CD4-positive, alpha-beta T cell (primary cell): ENCODE measurements at places on chromosomes 1 and 21.

DNA sequence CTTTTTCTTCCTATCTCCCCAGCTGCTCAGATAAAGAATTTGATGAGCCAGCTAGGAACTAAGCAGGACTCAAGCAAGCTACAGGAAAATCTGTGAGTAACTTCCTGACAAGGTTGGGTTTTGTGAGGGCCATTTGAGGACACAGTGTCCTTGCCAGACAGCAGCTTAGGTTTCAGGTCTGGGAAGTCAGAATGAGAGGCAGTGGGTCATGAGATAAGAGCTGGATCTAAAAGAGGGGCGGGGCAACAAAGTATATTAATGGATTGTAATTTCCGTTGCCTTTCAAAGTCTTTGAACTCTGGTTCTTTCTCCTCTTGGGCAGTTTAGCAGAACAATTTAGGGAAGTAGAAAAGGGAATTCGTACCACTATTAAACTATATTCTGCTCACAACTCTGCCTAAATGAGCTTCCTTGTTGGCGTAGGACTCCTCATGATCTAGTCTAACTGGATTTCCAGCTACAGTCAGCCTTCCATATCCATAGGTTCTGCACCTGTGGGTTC lies 16.6 kb downstream of the STX12 start:
- no peak overlapping the region for H3K4me3 ChIP-seq
- no peak for DNase-seq
- peaks cover 35% of the 10 kb centered on the region for H3K36me3 ChIP-seq
- no peak overlapping the region for H3K27ac ChIP-seq
- no peaks in the 10 kb centered on the region for H3K27me3 ChIP-seq

DNA sequence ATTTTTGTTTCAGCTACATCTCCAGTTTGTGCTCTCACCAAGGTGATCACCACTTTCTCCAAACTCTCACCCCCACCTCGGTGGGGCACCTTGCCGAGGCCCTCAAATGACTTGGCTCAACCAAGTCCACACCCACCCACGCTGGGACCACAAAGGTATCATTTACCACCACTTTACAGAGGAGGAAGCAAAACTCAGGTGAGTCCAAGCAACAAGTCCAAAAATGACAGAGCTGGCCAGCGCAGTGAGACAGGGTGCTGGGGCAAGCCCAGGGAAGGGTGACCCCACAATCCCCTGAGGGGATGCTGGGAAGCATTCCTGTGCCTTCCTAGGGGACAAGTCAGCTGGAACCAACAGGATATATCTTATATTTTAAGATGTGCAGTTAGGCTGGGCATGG lies 24.7 kb downstream of the SSBP3 start:
- H3K27ac ChIP-seq, result no peak overlapping the region
- DNase-seq, result no peak
- peaks cover 66% of the 10 kb centered on the region for H3K4me1 ChIP-seq
- no peak overlapping the region for H3K4me3 ChIP-seq
- H3K36me3 ChIP-seq, result peaks cover 23% of the 10 kb centered on the region

DNA sequence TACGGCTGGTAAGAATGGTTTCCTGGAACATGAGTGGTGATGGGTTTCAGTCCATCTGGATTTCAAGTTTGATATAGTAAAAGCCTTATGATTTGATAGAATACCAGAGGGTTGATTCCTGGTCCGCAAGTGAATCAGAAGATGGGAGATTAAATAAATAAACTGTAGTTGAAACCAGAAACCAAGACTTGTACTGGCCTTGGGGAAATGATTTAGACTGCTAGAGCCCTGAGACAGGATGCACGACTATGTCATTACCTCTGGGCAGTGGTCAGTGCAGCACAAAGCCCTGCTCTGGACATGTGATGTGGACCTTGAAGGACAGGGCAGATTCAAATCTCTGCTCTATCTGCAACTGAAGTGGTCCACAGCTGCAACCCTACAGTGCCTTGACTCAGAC lies 15.6 kb upstream of the FMOD start:
- H3K27me3 ChIP-seq, result peaks cover 7% of the 10 kb centered on the region
- H3K27ac ChIP-seq, result no peak overlapping the region
- H3K36me3 ChIP-seq, result no peaks in the 10 kb centered on the region
- DNase-seq, result no peak

DNA sequence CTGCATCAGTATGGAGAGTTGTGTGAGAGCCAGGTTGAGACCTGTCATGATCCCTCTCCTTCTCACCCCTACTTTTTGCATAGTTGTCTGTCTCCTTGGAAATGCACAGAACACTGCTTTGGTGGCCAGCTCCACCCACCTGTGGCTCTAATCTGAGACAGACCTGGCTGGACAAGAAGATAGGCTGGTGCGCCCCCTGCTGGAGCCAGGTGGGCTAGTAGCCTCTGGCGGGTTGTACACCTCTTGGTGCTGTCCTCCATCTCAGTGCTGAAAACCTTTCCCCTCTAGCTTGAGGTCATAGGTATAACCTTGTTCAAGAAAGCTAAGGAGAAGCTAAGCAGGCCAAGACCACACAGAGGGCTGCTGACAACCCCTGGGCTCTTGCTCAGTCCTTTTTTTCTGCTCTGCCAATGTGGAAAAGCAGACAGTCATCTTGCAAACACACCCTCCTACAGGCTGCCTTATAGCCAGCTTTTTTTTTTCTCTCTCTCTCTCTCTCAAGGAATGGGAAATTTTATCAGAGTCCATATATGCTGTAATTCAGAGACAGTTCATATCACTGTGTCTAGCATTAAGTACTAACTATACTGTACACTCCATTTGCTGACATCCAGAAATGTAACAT lies 58.8 kb upstream of the SPATA6 start:
- H3K4me3 ChIP-seq, result no peak overlapping the region
- H3K36me3 ChIP-seq, result no peaks in the 10 kb centered on the region
- no peak overlapping the region for H3K27ac ChIP-seq
- DNase-seq, result no peak

DNA sequence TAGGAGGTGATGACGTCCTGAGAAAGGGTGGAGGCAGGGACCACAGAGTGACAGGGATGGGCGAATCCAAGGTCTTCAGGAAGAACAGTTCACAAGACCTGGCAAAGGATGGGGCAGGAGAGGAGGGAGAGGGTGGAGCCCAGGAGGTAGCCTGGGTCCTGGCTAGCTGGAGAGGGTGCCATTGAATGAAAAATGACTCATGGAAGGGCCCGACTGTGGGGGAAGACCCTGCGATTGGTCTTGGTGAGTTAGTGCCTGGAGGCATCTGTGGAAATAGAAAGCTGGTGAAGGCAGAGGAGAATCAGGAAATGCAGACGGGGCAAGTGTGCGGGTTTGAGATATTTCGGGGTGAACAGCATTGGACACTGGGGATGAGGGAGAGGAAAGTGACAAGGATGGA lies 60.3 kb upstream of the SLC45A1 start:
- DNase-seq, result no peak
- H3K27me3 ChIP-seq, result no peaks in the 10 kb centered on the region
- H3K4me1 ChIP-seq, result no peaks in the 10 kb centered on the region
- no peak overlapping the region for H3K4me3 ChIP-seq
- no peak overlapping the region for H3K27ac ChIP-seq
- no peaks in the 10 kb centered on the region for H3K36me3 ChIP-seq

- H3K27me3 ChIP-seq, result no peaks in the 10 kb centered on the region
- no peak overlapping the region for H3K27ac ChIP-seq
- H3K4me3 ChIP-seq, result no peak overlapping the region
These were observed 99.4 kb upstream of the JUN start for GRCh38 chr1:58883037-58883887.
